ENCODE measurements at places on chromosomes 1 and 21. TPM values are rescaled to one million over a fixed set of nuclear protein-coding genes. Genes with fewer than 3 reads are reported as not detected.

DNA sequence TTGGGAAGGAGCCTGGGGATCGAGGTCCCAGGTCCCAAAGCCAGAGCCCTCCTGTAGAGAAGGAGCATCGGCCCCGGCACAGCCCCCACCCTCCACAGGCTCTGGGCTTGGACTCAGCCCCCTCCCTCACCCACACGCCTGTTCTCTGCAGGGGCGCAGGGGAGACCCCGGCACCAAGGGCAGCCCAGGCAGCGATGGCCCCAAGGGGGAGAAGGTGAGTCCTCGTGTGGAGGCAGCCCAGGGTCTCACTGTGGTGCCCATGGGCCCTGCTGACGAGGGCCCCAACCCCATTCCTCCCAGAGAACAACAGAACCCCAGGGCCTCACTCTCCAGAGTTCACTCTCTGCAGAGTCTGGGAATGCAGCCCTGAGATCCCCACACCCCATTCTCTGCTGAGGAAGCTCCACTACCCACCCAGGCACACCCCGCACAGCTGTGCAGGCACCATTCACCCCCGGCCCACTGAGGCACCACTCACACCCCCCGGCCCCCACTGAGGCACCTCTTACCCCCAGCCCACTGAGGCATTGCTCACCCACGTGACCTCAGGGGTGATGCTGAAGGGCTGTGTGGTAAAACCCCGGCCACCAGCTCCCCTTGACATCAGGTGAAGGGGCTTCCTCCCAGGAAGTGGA lies 21.8 kb downstream of the COL6A2 start:
- DNase-seq, result no peak

CTSS gene
- total RNA-seq, result 58.3 TPM

GRCh38 chr1:155127105-155127966 lies at the start of gene EFNA1:
TSS of gene EFNA1 (plus strand) at chr1:155127876. CDS start at chr1:155127978, 102 bp downstream.
- peak; percentile 45 for DNase-seq

GRCh38 chr1:29639156-29639736 lies 402.9 kb downstream of the PTPRU start:
- DNase-seq, result no peak

- no peak for DNase-seq
These were observed 258.9 kb downstream of the SETD4 start for GRCh38 chr21:35801391-35801790.

SPRR1B gene
- total RNA-seq, result not detected

OR2T11 gene
- not detected for total RNA-seq

C1orf167 gene
- total RNA-seq, result not detected

S100A11 gene
- total RNA-seq, result 7.5 TPM

- DNase-seq, result no peak
These were observed 27.4 kb downstream of the DTL start for GRCh38 chr1:212062832-212063438.

LCE1F gene
- not detected for total RNA-seq

TMPRSS15 gene
- total RNA-seq, result not detected

DNA sequence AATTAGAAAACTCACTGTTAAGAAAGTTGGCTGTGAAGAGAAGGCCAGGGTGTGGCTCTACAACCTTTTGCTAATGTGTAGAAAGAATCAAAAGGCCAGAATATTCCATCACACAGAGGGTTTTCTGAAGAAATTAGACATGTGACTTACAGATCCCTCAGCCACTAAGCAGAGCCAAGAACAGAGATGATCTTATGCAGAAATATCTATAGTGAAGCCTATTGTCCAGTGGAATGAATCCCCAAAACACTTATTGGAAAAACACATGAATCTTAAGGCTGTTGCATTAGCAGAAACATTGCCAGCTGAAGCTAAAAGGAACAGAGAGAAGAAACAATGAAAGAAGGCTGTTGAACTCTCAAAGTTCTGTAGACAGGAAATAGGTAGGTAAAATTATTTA lies 979.2 kb downstream of the MRPL39 start:
- no peak for DNase-seq

PAQR7 gene
- 2.1 TPM for total RNA-seq
